Activated T-helper 2 cell treated with anti-CD3 and anti-CD28 coated beads, Interferon-gamma antibody, Interleukin-2, Interleukin-4, amounts not matched to agents 10 μg/mL and 5 μg/mL and 100 μg/mL, durations not matched to agents 14 hours and 24 hours and 36 hours (primary cell): ENCODE measurements at places on chromosomes 3 and 15.
A peak's percentile ranks its signal among the peaks of the same experiment; 100 is the strongest.

DNA sequence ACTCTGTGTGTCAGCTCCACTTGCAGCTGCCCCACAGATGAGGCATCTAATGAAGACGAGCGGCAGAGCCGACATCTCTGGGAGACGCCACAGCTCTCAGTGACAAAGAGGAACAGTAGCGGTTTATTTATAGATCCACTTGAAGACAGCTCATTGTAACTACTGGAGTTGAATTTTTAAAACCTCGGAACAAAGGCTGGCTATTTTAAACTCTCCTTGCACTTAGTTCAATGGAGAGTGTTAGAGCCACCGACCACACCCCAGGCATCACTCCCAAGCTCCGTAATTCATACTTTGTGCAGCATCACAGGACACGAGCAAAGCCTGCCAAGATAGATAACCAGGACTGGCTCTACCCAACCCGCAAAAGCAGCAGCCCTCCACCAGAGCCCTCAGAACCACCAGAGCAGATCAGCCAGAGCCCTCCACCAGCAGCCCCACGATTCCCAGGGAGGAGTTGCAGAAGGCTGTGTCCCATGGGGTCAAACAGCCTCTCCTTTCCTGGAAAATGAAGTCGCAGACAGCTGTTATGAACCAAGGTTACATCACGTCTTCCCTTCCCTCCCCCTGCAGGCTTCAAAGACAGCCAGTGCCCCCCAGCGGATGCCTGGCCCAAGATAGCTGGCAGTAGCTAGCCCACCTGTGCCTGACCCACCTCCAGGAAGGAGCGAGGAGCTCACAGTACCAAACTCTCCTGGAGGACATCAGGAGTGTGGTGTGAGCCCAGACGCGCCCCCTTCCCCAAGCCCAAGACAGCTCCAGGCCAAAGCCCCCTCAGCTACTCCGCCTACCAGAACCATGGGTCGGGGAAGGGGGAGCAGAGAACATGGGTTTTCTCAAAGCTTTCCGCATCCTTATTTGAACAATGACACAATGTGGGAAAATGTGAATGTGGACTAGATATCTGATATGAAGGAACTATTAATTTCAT is 45.7 kb downstream of the POC1A start:
- H3K36me3 ChIP-seq = peaks cover 28% of the 10 kb centered on the region
- DNase-seq = no peak
- H3K27me3 ChIP-seq = no peaks in the 10 kb centered on the region
- H3K4me1 ChIP-seq = no peaks in the 10 kb centered on the region
- H3K27ac ChIP-seq = no peak overlapping the region

GRCh38 chr3:182722907-182723306 is 70.4 kb upstream of the ATP11B start:
- H3K27me3 ChIP-seq = peaks cover 2% of the 10 kb centered on the region
- H3K36me3 ChIP-seq = no peaks in the 10 kb centered on the region
- no peak for DNase-seq
- H3K4me3 ChIP-seq = no peak overlapping the region
- no peak overlapping the region for H3K27ac ChIP-seq
- no peaks in the 10 kb centered on the region for H3K4me1 ChIP-seq

DNA sequence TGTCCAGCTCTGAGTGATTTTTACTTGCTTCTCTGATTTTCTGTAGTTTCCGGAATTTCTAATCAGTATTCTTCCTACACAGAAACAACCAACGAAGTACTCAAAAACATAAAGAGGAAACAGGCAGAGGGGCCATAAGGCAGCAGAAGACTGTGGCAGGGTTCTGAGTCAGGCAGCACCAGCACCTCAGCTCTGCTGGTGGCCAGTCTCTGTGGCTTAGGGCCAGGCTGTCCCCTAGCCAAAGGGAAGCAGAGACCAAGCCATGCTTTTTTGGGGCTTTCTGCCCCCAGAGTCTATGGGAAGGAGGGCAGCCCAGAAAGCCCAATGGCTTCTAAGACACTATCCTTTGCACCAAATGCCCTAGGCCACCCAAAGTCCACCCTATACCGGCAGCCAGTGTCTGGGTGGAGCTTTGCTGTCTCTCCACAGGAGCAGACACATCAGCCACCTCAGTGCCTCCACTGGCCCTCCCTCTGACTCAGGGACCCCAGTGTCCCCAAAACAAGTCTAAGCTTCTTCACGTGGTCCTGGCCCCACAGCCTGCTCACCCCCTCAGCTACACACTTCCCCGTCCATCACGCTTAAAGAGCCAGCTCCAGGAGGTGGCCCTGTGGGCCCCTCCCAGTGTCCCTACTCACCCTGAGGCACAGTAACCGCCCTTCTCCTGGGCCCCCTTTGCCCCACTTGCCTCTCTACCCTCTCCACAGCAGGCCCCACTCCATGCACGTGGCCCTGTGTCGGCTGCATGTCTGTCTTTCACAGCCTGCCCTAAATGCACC is 46.2 kb downstream of the CCDC12 start:
- DNase-seq = no peak
- H3K36me3 ChIP-seq = peaks cover 59% of the 10 kb centered on the region
- peak overlapping the region; percentile 84 for H3K27ac ChIP-seq

DNA sequence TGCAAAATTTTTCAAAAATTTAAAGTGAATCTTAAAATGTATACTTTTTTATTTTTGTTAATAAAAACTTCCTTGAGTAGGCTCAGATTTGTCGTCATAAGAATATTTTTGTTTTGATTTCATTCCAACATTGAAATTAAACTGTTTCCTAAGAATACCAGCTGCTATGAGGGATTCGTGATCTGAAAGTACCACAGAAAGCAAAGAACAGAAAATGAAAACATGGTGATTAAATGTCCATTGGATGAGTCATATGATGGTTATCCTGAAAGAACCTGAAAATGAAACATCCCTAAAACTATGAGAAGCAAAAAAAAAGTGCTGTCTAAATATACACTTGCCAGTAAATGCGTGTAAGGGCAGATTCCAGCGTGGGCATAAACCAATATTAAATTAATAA is 143.8 kb downstream of the GMNC start:
- no peak for DNase-seq
- H3K36me3 ChIP-seq = no peaks in the 10 kb centered on the region
- no peak overlapping the region for H3K4me3 ChIP-seq
- peaks cover 17% of the 10 kb centered on the region for H3K27me3 ChIP-seq
- no peak overlapping the region for H3K27ac ChIP-seq
- peaks cover 4% of the 10 kb centered on the region for H3K4me1 ChIP-seq

DNA sequence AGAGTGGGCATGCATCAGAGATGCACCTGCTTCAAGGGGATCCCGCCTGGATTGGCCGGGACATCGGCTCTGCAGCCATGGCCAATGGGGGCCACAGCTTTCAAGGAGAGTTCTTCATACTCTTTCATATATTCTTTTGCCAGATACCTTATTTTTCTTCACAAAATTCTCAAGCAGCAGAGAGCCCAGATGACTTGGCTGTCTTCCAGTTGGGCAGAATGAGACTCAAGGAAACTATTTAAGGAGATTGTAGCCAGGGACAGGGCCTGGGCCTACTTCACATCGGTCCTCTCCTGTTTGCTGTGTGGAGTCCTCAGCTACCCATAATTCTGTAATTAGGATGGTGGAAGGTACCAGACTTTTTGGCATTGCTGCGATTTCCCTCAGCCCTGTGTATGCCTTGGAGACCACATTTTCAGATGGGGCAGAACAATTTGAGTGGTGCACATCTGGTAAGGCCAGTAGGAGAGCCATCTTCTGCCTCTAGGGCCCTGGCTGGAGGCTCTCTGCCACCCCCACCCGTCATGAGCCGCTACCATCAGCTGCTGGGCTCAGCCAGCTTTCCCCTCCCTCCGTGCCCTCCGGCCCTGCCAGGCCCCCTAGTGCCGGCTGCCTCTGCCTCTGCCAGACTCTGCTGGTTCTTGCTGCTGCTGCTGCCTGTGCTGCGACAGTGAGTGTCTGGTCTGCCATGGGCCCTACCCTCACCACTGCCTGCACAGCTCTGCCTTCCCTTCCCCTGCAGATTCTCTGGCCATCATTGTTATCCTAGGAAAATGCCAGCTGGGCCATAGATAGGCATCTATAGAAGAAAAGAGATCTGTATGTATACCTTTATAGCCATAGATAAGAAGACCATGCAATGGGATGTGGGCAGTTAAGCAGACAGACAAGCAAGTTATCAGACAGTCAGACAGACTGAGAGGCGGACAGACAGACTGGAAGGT is 6.7 kb downstream of the PLIN1 start:
- H3K27me3 ChIP-seq = peaks cover 1% of the 10 kb centered on the region
- no peak overlapping the region for H3K27ac ChIP-seq
- H3K4me1 ChIP-seq = no peaks in the 10 kb centered on the region
- H3K36me3 ChIP-seq = no peaks in the 10 kb centered on the region
- no peak for DNase-seq

DNA sequence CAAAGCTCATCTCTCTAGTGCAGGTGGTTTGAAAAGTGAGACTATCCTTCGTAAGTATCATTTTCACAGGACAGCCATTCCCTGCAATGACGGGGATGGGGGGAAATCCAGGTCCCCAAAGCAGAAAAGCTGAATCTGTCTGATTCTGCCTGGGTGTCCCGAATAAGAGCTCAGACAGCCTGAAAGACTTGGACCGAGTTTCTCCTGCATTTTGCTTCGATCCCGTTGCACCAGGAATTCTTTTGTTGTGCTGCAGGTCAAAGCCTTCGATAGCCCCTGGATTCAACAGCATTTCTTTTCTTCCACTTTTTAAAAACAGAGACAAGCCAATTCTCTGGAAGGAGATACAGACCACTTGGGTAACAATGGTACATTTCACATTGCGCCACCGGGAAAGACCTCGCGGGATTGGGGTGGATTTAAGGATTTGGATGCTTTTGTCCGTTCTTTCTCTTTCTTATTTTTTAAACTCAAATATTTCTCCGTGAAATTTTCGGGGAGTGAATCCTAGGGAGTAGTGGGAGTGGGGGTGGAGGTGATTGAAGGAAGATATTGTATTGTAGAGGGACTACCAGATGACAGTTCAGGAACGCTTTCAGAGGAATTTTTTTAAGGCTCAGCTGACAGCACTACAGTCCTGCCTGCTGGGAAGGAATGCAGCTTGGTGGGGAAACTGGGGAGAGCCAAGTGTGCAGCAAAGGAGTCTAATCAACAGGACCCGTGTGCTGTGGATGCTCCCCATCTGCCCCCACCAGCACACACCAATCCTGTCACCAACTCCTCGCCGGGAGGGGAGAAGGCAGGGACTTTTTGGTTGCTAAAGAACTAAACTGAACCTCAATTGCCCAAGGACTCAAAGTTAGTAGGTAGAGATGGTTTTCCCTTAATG is 2.6 kb downstream of the SLITRK3 start:
- H3K4me1 ChIP-seq = peaks cover 6% of the 10 kb centered on the region
- H3K4me3 ChIP-seq = no peak overlapping the region
- H3K27me3 ChIP-seq = peaks cover 62% of the 10 kb centered on the region
- DNase-seq = no peak
- H3K36me3 ChIP-seq = no peaks in the 10 kb centered on the region

GRCh38 chr15:42184296-42184695 is 23.8 kb downstream of the VPS39 start:
- H3K4me1 ChIP-seq = peaks cover 5% of the 10 kb centered on the region
- H3K4me3 ChIP-seq = no peak overlapping the region
- no peak for DNase-seq

DNA sequence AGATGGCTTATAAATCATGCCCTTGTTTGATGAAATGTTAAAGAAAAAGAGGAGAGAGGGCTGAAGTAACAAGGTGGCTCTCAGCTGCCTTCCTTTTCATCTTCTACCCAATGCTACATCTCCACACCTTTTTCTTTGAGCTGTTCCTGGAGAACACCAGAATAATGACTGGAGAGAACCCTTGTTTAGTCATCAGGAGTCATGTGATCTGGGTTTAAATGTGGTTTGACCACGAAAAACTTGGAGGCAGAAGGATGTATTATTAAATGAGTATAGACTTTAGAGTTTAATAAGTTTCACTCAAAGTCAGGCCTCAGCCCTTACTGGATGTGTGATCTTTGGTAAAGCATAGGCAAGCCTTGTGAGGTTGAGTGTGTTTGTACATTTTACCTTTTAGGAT is 230.3 kb upstream of the TBL1XR1 start:
- H3K36me3 ChIP-seq = peaks cover 4% of the 10 kb centered on the region
- peaks cover 32% of the 10 kb centered on the region for H3K4me1 ChIP-seq
- H3K27ac ChIP-seq = peak overlapping the region; percentile 85
- no peak for DNase-seq

- H3K36me3 ChIP-seq = no peaks in the 10 kb centered on the region
- H3K4me1 ChIP-seq = no peaks in the 10 kb centered on the region
- no peak for DNase-seq
- H3K27ac ChIP-seq = no peak overlapping the region
These were observed 114.3 kb downstream of the EEFSEC start for GRCh38 chr3:128267541-128267940.

DNA sequence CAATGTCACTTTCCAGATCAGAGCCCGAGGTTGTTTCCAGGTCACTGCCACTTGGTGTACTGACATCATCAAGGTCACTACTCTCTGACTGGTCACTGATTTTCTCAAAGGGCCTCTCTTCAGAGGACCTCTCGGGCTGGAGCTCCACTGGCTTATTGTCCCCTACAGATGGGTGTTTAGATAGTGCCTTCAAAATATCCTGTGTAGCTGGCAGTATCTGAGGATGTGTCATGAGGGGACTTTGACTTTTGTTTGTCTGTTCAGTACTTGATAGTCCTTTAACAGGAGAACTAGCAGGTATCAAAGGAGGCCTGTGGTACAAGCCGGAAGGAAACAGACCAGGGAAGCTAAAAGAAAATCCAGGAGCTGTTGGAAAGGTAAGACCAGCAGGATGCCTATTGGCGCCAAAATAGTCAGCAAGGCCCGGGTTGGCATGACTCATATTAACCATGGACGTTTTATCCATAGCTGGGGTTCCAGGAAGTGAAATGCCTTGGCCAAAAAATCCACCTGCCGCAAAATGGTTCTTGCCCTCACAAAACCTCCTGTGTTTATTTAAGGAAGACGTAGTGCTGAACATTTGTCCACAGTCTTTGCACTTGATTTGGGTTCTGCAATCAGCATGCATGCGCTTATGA is 547.3 kb downstream of the MECOM start:
- no peaks in the 10 kb centered on the region for H3K36me3 ChIP-seq
- DNase-seq = no peak
- H3K4me1 ChIP-seq = no peaks in the 10 kb centered on the region
